ENCODE measurements at places on chromosomes 1 and 21.

GRCh38 chr1:161200992-161201835 lies 953 bp upstream of the NDUFS2 start:
- DNase-seq: no peak

DNA sequence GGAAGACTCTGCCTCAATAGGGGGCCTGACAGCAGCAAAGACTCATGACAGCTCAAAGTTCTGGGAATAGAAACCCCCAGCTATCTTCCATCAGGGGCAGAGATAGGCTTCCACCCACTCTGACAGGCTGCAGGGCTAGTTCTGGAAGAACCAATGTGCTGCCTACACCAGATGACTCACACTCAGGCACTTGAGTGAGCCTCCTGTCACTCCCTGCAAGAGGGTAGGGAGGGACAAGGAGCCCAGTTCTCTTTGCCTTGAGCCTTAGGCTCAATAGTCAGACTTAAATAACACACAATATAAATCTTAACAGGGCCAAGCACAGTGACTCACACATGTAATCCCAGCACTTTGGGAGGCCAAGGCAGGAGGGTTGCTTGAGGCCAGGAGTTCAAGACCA lies 386.4 kb downstream of the HHAT start:
- no peak for DNase-seq

- DNase-seq: no peak
Observed at GRCh38 chr1:2300851-2301606, 72.9 kb downstream of the SKI start.

DNA sequence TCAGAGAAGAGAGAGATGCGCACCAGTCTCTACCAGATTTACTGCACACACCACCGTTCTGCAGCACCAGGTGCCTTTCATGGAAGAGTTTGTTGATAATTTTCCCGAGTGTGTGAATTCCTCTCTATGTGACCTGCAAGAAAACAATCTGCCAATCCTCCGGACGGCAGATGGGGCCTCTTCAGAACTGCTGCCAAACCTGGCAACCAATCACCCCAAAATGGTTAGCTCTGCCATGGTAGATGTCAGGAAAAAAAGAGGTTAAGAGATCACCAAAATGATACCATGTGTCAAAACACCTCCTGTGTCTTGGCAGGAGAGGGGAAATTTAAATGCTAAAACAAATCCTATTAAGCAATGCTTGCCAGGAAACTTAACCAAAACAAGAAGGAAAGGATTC lies 96.5 kb downstream of the DAB1 start:
- no peak for DNase-seq

- DNase-seq: no peak
Observed at GRCh38 chr1:198829944-198830343, 191.1 kb downstream of the PTPRC start.

DNA sequence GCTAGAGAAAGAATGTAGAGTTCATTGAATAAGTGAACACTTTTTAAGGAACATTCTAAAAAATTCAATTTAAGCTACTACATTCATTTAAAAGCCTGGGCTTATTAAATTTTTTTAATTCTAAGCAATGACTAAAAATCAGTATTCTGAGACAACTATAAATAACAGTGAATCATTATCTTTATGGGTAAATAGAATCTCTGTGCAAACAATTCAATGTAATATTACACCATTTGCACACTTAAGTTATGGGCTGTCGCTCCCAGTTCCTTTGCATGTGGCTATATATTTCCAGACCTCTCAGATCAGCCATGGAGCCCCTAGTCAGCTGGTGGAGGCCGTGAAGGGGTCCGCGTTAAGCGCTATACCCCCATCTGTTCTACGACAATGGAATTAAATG lies 65.1 kb downstream of the KCNK1 start:
- no peak for DNase-seq

DNA sequence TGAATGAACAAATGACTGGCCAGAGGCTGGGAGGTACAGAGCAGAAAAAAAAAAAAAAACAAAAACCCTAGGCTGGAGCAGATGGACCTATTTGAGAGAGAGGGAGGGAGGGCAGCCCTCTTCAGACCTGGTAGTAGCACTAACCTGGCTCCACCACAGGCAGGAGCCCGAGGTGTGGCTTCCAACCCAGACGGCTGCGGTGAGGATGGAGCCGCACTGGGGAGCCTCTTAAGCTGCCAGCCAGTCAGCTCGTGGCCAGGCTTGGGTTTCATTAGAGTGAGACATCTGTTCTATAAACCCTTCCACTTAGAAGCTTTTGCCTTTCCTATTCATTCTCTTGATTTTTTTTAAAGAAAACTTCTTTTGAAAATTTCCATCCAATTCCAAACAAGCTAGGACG lies 16.8 kb downstream of the LGR6 start:
- DNase-seq: no peak

GRCh38 chr1:239931341-239931740 lies 160.3 kb upstream of the FMN2 start:
- DNase-seq: no peak

DNA sequence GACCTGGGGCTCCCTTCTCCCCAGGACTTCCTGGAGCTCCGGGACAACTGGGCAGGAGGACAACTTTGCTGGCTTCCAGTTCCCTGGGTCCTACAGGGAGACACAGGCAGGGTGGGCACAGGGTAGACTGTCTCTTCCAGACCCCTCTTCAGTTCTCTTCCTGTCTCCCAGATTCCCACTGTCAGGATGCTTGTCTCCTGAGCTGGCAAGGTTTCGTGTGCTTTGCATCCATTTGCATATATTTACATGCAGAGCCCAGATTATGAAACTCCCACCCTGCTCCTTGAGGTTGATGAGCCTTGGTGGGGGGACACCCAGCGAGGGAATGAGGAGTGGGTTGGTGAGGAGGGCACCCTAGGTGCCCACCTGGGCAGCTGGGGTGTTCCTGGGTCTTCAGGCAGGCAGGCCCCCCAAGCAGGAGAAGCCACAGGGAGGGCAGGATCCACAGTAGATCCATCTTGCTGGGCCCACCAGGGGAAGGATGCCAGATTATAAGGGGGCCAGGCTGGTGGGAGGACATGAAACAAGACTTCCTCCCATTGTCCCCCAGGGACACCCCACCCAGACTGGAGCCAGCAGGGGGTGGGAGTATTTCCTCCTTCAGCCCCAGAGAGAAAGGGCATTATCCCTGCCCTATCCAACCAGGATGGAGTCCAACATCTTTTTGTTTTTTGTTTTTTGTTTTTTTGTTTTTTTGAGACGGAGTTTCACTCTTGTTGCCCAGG lies at the start of gene FCN3:
TSS of gene FCN3 (minus strand) at position 463 of the 725 bp plus-strand sequence. CDS start at position 457, 6 bp downstream.
- DNase-seq: no peak

- DNase-seq: no peak
Observed at GRCh38 chr1:167638064-167638463, 8.0 kb downstream of the RCSD1 start.

- DNase-seq: peak; percentile 72
Observed at GRCh38 chr1:154747740-154748404, 122.2 kb downstream of the KCNN3 start.

GRCh38 chr1:201708085-201708512 lies 120.9 kb upstream of the IPO9 start:
- no peak for DNase-seq

- no peak for DNase-seq
Observed at GRCh38 chr1:86858524-86859261, 55.2 kb downstream of the SELENOF start.

DNA sequence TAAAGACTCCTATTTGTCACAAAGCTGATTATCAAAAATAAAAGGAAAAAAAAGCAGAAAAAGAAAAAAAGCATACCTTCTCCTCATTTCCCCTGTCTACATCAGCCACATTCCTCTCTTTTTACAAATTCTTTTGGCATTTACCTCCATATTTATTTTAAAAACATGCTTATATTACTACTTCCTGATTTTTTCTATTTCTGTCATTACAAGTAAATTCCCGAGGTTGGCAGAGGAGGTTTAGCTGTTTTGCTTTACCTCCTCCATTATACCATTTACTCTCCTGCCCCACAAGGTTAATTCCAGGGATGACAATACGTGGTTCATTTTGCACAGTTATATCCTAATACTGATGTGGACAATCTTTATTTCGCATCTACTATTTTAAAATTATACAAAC lies 26.3 kb upstream of the CD34 start:
- DNase-seq: no peak

DNA sequence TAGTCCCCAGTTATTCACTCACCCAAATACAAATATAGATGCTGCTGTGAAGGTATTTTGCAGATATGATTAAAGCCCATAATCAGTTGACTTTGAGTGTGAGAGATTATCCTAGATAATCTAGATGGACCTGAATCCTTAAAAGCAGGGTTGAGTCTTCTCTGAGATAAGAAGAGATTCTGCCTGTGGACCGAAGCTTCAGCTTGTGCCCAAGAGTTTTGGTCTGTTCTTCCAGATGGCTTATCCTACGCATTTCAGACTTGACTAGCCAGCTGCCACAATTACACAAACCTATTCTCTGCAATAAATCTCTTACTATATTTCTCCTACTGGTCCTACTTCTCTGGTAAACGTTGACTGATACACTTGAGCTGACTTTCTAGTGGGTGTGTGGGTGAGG lies 145.1 kb downstream of the KCNJ6 start:
- DNase-seq: no peak

- peak; percentile 5 for DNase-seq
Observed at GRCh38 chr1:35845766-35846165, 37.2 kb upstream of the AGO1 start.

DNA sequence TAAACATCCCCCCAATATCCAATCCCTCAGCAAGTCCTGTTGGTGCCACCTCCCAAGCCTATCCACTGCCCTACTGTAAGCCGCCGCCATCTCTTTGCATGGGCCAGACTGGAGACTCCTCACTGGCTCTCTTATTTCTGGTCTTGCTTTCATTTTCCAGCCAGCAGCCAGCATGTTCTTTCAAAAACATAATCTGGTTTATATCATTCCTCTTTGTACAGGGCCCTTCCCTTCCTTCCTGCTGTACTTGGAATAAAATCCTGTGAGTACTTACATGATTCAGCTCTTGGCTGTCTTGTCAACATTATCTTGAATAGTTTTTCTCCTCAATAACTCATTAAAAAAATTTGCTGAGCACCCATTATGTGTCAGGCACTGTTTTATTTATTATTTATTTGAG lies 28.2 kb downstream of the TLR5 start:
- no peak for DNase-seq

DNA sequence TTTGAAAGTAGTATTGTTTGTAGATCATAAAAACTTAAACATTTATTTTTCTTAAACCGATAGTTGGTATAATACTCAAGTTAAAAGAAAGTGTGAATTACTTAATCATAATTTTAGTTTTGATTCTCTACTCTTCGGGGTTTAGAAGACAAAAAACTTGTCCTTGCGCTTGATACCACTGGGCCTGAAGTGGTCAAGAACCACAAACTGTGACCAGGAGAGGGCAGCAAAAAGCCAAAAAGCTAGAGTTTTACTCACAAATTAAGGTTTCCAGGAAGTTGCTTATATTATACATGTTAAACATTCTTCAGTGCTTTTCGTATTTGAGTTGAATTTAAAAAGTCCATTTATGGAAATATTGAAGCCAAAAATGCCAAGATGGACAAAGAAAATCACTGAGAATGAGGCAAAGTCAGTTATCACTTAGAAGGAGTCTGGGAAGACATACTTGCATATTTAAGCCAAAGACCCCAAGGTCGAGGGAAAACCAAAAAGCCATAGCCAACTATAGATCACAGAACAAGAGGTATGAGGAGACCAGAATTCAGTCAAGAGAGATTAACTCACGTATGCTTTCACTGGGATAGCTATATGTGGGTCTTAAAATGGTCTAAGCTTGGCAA lies 34.2 kb downstream of the EFCAB7 start:
- DNase-seq: peak; percentile 20

DNA sequence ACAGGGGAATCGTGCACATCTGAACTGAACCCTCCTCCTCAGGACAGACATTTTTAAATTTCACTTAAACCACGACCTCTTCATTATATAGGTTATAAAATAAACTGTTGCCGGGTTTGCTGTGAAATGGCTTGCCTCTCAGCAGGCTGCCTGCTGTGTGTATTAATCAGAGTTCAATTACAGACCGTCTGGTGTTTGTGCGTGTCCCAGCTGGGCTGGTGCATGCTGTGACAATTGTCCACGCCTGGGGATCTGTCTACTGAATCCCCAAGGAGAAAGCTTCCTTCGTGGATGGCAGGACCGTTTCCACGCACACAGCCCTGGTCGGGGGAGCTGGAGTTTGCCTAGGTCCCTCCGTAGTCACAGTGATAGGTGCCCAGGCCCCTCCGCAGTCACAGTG lies 13.4 kb upstream of the AGPAT3 start:
- DNase-seq: no peak

DNA sequence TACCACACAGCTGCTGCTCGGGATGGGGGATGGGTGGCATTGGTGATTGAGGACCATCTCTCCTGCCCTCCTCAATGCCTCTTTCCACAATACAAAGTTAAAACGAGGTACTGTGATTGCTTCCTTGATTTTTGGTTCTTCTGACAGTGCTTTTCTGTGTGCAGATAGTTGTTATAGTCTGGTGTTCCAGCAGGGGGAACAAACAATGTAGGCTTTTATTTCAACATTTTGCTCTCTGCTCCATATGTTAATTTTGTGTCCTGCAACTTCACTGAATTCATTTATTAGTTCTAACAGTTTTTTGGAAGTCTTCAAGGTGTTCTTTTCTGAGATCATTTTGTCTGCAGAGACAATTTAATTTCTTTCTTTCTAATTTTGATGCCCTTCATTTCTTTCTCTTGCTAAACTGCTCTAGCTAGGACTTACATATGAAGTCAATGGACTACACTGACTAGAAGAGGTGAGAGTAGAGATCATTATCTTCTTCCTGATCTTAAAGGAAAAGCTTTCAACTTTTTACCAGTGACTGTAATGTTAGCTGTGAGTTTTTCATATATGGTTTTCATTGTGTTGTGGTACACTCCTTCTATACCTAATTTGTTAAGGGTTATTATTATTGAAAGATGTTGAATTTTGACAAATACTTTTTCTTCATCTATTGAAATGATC lies 45.4 kb downstream of the TNFSF18 start:
- DNase-seq: no peak

- DNase-seq: no peak
Observed at GRCh38 chr1:100411574-100411973, 59.3 kb downstream of the CDC14A start.

DNA sequence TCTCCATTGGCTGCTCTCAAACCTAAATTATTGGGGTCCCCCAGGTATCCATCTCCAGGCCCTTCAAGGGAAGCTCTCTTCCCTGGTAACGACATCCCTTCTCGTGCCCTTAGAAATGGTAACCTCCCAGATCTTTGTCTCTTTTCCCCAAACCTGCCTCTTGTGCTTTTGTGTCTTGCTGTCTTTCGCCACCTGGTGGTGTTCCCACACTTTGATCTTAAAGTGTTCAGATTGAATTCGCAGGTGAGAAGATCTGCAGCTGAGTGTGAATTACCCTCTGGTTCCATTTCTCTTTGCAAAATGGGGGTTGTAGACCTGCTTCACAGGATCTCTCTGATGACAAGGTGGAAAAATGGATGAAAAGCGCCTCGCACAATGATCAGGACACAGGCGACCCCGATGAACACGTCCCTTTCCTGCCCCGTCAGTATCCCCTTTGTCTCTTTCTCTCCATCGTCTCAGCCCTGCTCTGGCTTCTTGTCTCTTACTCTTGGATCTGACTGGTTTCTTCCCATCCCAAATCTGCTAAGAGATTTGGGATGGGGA lies 53.1 kb downstream of the DOP1B start:
- DNase-seq: peak; percentile 27

- no peak for DNase-seq
Observed at GRCh38 chr1:235702412-235702811, 52.8 kb upstream of the GNG4 start.

All from BE2C (cell line).